Activated naive CD4-positive, alpha-beta T cell (primary cell): ENCODE measurements at places on chromosomes 6 and 20.

DNA sequence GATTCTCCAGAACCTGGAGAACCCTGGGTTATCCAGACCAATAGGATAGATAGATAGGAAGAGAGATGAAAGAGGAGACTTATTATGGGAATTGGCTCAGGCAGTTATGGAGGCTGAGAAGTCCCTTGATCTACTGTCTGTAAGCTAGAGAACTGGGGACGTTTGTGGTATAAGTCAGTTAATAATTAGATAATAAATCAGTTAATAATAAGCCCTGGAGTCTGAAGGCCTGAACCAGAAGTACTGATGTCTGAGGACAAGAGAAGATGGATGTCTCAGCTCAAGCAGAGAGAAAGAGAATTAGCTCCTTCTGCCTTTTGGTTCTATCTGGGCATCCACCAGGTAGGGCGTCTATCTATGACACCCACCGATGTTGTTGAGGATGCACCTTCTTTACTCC is 72.9 kb upstream of the SLC22A23 start:
- DNase-seq: no peak

DNA sequence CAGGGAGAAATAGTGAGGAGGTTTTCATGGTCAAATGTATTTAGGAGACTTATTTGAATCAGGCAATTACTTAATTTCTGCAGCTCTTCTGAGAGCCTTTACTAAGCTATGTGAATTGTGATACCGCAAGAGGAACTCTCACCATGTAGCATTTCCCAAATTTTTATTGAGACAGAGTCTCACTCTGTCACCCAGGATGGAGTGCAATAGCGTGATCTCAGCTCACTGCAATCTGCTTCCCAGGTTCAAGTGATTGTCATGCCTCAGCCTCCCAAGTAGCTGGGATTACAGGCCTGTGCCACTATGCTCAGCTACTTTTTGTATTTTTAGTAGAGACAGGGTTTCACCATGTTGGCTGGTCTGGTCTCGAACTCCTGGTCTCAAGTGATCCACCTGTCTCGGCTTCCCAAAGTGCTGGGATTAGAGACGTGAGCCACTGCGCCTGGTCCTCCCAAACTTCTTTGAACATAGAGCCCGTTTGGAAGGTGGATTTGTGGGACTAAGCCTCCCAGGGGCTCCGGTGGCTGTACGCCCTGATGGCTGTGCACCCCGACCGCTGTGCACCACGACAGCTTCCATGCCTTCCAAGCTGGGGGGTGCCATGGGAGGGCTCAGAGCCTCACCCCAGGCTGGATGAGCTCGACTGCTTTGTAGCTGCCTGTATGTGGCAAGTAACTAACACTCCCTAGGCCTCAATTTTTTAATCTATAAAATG is 5.7 kb upstream of the MPC1 start:
- no peak for DNase-seq

- no peak for DNase-seq
Observed at GRCh38 chr20:1094751-1095150, 23.7 kb upstream of the PSMF1 start.

- DNase-seq: no peak
Observed at GRCh38 chr20:53224851-53225250, 252.7 kb downstream of the TSHZ2 start.

- DNase-seq: no peak
Observed at GRCh38 chr6:9370480-9370879, 935.1 kb upstream of the SLC35B3 start.

- no peak for DNase-seq
Observed at GRCh38 chr20:39778431-39778830, 816.3 kb downstream of the DHX35 start.

DNA sequence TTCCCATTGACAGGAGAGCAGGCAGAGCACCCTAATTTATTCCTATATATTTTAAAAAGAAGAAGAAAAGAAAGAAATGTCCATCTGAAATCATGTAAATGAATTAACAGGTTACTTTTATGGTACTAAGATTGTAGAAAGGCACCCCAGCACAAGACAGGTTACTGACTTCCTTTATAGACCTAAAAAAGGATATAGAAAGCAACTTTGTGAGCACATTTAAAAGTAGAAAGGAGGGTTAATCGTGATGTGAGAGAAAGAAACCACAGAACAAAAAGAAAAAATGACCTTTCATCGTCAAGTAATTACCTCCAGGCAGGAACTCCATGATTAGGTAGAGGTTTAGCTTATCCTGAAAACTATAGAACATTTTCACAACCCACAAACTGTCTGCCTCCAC is 29.9 kb downstream of the STK38 start:
- no peak for DNase-seq

- DNase-seq: no peak
Observed at GRCh38 chr6:12709556-12710232, 6.9 kb upstream of the PHACTR1 start.

DNA sequence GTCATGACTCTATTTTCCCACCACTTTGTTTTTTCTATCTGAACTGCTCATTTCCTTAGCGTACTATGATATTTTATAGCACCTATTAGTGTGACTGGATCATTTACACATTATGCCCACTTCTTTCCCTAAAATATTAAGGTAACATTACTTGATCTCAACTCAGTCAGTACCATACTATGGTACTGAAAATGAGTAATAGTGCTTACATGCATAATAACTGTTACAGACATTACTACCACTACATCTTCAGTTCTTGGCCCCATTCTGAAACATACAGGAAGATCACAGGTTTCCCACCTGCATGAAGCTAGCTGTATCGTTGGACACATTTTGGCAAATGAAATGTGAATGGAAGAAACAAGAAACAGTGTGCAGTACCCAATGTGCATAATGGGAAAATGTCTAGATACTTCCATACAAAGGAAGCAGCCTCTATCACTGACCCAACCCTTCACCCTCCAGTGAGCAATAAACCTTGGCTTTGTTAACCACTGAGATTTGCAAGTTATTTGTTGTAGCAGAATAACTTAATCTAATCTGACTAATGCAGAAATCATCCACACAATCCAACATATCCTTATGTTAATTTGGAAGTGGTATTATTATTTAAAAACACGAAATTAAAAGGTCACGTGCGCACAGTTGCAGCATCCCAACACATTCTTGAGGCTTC is 108.6 kb upstream of the DOK5 start:
- DNase-seq: no peak

DNA sequence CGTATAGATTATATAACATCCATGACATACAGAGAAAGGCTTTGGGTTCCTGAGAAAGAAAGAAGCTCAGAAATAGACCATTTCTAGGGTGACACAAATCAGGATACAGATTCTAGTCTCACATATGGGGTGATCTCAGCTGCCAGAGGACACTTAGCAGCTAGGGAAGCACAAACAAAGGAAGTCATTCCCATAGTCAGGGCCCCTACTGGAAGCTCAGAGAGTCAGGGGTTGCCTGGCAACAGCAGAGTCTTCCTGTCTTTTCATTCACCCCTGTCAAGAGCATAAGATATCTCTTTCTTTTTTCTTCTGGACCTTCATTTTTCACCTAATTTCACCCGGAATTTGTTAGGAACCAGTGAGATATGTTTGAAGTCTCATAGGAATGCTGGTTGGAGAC is 81.9 kb upstream of the IYD start:
- no peak for DNase-seq

- no peak for DNase-seq
Observed at GRCh38 chr6:34243131-34243771, 5.6 kb downstream of the SMIM29 start.

DNA sequence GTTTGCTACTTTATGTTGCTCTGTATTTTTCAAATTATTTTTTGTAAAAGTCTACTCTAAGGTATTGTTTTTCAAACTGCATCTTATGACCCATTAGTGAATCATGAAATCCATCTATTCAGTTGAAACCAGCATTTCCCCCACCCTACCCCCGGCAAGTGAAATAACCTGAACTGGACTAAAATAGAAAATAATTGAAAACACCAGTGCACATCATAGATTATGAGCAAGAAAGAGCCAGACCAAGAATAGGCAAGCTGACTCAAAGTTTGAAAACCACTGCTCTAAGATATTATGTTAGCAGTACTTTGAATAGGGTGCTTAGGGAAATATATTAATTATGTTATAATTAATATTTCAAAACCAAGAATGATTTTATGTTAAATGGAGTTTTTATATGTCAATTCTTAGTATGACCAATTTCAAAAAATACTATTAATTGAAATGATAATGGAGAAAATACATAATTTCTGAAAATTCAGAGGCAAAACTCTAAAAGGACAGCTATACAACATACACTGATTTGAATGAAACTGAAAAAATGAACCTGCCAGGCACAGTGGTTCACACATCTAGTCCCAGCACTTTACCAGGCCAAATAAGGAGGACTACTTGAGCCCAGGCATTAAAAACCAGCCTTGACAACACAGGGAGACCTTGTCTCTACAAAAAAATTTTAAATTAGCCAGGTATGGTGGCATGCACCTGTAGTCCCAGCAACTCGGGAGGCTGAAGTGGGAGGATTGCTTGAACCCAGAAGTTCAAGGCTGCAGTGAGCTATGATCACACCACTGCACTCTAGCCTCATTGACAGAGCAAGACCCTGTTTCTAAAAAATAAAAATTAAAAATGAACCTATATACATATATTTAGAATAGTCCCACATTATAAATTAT is 112.0 kb downstream of the CDK19 start:
- DNase-seq: no peak
